GM06990 (cell line): ENCODE measurements at places on chromosomes 2 and 18.

GRCh38 chr18:61574665-61575064 is 241.4 kb downstream of the CDH20 start:
- DNase-seq: no peak

GRCh38 chr2:117853873-117854272 is 39.4 kb downstream of the DDX18 start:
- no peak for DNase-seq

DNA sequence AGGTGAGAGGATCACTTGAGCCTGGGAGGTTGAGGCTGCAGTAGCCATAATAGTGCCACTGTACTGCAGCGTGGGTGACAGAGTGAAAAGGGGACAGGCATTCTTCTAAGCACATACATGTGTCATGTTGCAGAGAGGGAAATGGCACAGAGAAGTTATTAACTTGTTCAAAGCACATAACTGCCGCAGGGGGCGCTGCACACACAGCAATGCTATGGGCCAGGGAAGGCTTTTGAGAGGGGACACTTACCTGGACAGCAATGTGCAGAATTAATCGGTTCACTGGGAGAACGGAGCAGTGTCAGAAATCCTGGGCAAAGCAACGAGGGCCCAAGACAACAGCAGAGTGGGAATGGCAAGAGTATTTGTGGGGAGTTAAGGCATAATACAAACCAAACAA is 2.4 kb downstream of the SCYGR8 start:
- no peak for DNase-seq

GRCh38 chr18:74522635-74523548 is 11.4 kb upstream of the CNDP1 start:
- no peak for DNase-seq

- no peak for DNase-seq
These were observed 114.6 kb downstream of the ACVR1 start for GRCh38 chr2:157761520-157761919.

GRCh38 chr18:62683935-62684334 is 31.4 kb upstream of the PHLPP1 start:
- no peak for DNase-seq
